Effector memory CD8-positive, alpha-beta T cell (primary cell): ENCODE measurements at places on chromosomes 6 and 20.
A peak's percentile ranks its signal among the peaks of the same experiment; 100 is the strongest.

- no peak for DNase-seq
Measured at GRCh38 chr6:128635219-128635618, 114.8 kb upstream of the PTPRK start.

DNA sequence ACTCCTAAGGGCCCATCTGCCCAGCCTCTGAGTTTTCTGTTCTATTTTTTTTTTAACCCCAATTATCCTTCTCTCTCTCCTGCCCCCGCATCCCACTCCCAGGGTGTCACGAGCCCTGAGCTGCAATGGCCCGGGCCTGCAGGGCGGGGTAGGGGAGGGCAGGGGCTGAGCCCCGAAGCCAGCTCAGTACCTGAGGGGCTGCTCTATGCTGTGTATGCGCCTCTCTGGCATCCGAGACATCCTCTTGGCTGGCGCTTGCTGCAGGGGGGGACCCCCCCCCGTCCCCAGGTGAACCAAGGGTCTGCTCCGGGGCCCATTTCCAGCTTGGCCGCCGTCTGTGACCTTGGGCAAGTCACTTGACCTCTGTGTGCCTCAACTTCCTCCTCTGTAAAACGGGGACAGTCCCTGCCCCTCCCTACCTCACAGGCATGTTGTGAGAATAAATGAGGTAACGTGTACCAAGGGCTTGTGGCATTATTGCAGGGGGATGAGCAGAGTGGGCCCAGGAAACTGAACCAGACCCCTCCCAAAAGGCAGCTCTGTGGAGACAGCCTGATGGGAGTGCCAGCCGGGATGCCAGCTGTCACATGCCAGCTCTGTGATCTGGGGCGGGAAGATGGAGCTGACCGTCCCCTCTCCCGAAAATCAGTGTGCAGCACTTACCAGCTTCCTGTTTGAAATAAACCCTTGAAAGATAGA lies 13.0 kb upstream of the MYL9 start:
- DNase-seq: no peak

DNA sequence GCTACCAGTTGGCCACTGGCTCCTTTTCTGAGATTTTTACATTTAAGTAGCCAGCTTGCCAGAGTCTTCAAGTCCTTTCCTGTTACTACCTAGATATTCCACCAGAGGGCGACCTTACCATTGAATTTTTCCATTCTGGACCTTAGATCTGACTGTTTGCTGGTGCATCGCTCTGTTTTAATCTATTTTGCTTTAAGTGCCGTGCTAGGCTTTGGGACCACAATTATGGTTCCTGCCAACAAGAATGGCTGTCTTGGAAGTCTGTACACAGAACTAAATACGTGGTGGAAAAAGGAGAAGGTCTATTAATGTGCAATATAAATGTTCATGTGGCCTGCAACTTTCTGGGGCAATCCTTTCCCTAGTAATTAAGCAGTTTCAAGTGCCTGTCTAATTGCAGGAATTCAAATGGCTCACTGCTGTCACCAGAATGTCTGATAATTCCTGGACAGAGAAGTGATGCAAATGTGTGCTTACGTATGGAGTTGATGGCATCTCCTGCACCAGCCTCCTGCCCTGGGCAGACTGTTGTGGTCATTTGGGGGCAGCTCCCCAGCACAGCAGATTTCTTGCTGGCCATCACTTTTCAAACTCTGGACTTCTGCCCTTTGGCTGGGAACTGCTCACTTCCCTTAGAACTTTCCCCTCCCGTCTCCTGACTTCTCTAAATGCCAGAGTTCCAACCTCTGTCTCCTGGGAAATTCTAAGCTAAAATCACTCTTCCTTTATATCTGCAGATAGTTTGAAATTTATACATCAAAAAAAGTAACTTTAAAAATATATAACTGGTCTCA lies 5.6 kb upstream of the HLA-DOA start:
- DNase-seq: peak; percentile 75

DNA sequence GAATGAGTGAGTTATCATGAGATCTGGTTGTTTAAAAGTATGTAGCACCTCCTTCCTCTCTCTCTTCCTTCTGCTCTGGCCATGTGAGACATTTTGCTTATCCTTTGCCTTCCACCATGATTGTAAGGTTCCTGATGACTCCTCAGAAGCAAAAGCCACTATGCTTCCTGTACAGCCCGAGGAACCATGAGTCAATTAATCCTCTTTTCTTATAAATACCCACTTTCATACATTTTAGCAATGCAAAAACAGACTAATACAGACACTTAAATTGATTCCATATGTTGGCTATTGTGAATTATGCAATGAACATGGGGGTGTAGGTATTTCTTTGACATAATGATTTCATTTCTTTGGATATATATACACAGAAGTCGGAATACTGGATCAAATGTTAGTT lies 792.8 kb upstream of the EYS start:
- no peak for DNase-seq

DNA sequence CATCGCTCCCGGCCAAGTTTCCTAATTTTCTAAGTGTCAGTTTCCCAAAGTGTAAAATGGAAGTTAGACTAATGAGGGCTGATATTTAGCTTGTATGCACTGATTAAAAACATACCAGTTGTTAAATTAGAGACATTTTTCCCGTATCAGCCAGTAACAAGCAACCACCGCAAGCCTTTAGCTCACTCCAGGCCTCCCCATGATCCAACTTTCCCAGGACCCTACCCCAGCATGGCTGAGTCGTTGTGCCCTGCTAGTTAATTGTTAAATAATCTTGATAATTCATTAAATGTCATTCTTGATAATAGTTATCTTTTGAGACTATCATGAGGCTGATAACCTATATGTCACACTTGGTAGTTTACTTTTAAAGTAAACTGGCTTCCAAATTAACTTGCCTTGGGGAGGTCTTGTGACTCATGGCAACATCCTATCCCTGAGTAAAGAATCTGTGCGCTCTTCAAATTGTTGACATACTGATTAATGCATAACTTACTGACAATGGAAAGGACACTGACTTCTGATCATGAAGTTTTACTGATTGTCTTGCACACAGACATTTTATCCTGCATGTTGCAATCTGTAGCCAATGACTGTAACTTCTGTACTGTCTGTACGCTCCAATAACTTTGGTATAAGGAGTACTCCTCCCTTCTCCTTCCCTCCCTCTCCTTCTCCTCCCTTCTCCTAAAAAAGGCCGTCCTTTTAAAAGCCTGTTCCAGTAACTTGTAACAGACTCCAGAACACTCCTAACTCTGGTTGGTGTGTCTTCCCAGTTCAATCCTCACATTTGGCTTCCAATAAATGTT lies 6.3 kb upstream of the GTF3C6 start:
- DNase-seq: no peak

- no peak for DNase-seq
Measured at GRCh38 chr20:57190536-57191264, 75.7 kb downstream of the BMP7 start.

DNA sequence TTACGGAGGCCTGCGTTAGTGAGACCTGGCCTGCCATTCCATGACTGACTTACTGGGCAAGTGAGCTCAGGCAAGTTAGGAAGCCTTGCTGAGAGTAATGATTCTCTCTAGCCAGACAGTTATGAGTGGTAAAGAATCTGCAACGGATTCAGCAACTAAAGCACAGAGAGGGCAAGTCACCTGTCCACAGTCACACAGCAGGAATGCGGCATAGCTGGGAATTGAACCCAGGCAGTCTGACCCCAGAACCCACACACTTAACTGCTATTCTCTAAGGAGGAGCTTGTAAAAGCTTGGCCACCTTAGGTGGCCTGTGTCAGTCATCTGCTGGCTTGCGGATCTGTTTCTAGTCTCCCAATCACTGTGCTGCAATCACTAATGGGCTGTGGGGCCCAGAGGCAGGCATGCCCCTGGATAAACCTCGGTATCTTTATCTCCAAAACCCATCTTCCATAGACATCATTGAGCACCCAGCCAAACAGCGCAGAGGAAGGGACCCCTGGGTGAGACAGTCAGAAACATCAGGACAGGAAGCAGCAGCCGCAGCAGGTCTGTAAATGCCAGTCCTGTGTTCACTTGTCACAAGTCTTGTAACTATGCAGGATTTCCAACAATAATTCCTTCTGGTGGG lies 215.9 kb upstream of the KCNG1 start:
- DNase-seq: no peak

- DNase-seq: no peak
Measured at GRCh38 chr20:8431538-8432434, 299.7 kb downstream of the PLCB1 start.
